ENCODE measurements at places on chromosomes 13 and 19.
A peak's percentile ranks its signal among the peaks of the same experiment; 100 is the strongest.

DNA sequence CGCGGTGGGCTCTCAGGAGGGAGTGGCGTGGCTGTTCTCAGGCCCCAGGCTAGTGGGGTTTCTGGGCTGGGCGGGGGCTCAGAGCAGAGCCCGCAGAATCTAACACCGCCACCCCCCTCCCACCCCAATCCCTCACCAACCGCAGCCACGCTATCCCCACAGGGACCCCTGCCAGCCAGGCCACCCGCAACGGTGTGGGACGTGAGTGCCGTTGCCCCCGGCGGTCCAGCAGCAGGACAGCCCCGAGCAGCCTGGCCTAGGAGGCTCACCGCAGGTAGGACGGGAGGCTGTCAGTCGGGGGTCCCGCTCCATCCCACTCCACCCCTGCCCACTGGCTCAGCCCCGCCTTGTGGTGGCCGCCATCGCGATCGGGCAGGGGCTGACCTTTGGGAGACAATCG, at the start of gene NTN5:
TSS of gene NTN5 (minus strand) at position 24 of the 400 bp plus-strand sequence. CDS start 2,031 bp downstream, outside the sequence.
- no peak for DNase-seq

DNA sequence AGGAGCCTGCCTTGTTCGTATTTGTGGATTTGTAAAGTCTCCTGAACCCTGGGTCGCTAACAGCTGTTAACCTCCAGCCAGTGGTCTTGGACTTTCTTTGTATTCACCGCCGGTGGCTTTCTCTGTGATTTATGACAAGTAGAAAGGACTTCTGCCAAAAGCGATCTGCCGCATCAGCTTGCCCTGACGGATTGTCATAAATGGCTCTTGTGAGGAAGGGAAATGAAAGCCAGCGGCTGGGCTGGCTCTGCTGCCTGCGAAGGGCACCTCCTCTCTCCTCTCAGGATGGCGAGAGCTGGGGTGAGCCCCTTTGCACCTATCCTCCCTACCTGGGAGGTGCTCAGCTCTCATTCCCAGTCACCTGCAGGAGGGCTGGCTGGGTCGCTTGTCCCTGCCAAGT, 25.6 kb downstream of the DHRS12 start:
- DNase-seq, result no peak

- no peak for DNase-seq
Measured at GRCh38 chr13:99390601-99391000, 83.4 kb upstream of the GPR183 start.

DNA sequence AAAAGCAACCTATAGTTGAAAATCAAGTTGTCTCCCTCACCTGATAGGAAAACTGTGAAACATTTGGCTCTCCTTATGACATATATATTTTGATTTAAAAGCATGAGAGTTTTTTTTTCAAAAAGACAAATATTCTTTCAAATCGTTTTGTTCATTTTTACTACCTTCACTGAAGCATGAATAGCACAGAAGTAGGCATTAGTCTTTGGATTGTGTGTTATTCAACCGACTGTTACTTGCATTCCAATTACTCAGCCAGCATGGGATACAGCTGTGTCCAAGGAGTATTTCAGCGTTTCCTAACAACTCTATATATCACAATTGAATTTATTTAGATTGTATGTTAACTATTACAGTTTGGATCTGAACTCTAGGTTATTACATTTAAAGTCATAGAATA, 135.2 kb downstream of the PCDH9 start:
- no peak for DNase-seq

DNA sequence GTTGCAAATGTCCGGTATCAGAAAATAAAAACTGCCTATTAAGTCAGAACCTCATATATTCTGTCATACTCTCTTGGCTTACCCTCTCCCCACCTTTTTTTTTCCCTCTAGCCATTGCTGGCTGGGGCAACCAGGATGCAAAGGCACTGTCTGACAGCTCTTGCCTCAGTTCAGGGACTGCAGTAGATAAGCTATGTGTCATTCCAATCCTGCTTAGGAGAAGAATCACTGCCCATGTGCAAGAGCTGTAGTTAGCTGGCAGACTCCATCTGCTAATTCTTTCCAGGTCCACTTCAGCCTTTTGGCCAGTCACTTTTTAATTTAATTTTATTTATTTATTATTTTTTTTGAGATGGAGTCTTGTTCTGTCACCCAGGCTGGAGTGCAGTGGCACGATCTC, 895.6 kb upstream of the SLC10A2 start:
- DNase-seq, result no peak

DNA sequence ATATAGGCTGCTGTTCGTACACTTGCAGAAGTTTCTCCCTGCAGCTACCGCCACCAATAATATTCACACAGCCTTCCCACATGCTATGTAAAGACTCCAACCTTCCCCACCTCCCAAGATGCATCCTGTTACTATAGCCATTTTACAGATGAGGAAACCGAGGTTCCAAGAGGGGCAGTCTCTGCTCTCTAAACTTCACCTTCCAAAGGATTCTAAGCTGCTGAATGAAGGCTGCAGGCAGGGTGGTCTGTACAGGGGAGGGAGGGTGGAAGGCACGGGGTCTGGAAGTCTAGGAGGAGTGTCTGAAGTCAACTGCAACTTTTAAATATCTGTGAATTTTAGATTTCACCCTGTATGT, 1.9 kb upstream of the NFIC start:
- DNase-seq, result no peak

DNA sequence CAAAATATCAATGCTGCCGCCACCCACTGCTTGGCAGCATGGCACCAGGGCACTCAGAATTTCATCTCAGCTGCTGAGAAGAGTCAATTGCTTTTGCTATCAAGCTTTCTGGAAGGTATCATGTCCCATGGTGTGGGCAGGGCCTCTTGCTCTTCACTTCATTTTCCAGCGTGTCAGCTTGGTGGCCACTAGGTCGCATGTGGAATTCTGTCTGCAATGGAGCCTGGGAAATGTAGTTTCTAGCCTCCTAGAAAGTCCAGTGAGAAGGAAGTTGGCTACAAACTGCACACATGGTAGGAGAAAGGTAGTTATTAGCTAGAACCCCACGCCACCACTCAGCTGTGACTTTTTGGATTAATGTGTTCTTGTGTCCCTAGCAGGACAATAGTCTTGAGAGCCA, 105.3 kb downstream of the MYO16 start:
- no peak for DNase-seq

DNA sequence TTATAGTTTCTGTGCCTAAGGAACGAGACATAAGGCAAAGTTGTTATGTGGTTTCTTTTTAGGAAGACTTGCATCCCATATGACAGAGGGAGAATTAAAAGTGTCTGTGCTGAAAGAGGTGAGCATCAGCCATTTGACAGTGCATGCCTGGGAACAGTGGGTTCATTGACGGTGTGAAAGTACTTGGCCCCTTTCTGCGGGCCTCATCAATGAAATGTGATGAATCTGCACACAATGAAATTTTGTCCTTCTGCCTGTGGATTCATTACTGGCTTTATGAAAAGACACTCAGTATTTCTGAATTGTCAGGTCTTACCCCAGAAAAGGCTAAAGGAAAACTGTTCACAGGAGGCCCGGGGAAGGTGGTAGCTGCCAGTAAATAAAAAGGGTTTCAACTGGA, 295.8 kb downstream of the FOXO1 start:
- no peak for DNase-seq

DNA sequence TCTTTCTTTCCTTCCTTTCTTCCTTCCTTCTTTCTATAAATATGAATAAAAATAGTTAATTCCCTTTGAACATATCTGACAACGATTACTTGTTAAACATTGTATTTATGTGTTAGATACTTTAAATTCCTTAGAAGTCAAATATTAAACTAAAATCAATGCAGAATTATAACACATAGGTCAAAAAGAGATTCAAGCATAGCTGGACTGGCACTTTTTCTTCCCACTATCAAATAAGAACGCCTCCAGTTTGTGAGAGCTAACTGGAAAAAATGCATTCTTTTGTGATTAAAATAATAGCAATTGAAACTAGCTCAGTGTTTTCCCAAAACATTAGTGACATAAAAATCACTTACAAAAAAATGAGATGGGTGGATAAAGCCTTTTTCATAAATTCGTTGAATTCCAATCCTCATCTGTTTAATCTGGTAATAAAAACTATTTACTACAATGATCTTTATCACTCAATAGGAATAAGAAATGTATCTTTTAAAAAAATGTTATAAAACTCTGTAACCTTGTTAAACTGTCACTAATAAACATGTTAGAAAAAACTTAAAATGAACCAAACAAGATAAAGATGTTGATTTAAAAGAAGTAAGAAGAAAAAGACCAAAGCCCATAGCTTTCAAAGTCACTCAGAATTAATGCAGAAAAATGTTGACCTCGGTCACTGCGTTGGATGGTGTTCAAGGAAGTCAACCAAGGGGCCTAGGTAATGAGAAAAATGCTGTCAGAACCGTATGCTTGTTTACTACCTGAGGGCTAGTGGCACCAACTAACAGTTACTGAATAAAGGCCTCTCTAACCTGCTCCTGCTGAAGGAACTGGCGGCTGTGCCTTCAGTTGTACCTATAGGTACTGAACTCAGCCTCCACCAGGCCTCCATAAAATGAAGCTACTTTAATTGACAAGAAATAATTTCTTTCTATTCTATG, 1039.5 kb upstream of the SLC10A2 start:
- no peak for DNase-seq

DNA sequence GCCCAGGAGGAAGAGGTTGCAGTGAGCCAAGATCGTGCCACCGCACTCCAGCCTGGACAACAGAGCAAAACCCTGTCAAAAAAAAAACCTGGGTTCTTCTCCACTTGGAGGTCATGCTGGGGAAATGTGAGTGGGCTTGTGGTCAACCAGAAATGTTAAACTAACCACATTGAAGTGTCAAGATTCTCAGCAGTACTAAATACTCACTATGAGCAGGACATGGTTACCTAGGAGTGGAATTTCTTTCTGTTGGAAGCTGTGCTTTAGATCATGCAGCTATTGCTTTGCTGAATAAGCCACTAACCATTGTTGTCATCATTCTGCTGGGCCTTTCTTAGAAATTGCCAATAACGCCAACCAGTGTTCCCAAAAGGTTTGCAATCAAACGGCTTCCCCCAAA, 253.3 kb upstream of the TSHZ3 start:
- DNase-seq, result no peak

GRCh38 chr19:4711211-4711610, 12.4 kb downstream of the DPP9 start:
- DNase-seq, result no peak

- no peak for DNase-seq
Measured at GRCh38 chr13:101289764-101290163, 126.5 kb downstream of the NALCN start.

GRCh38 chr19:51820831-51821446, 26.0 kb downstream of the FPR3 start:
- DNase-seq, result no peak

- no peak for DNase-seq
Measured at GRCh38 chr19:40461669-40462221, 3.8 kb downstream of the BLVRB start.

DNA sequence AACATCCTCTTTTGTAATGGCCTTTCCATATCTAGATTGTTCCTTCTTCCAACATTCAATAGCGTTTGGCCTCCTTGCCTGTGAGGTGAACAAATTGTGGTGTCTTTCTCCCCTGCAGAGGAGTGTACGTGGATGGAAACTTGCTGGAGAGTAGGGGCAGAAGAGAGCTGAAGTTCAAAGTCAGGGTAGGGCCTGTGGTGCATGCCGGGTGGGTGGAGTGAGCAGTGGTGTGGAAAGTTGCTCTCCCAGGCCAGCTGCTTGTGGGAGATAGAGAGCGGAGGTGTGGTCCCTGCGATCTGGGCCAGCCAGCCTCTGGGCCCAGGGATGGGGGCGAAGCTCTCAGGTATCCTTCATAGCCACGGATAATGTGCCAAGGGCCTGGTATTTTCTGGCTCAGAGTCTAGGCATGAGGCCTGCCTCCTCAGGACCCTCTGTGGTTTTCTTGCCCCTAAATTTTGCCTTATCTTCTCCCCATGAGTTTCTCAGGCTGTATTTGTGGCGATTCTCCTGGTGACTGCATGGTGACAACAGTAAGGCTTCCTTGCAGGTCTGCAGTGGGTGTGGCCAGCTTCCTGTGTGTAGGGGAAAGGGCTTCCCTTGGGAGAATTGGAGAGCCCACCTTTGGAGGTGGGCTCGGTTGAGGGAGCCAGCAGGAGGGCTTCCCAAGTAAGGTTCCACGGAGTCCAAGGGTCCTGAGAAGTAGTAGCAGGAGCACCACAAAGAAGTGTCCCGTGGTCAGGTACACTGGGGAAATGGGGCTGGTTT, 6.7 kb downstream of the RGCC start:
- DNase-seq, result peak; percentile 40

GRCh38 chr13:91698767-91699166, 300.3 kb downstream of the GPC5 start:
- DNase-seq, result no peak
